Osteoblast (primary cell): ENCODE measurements at places on chromosomes 7 and 10.

- DNase-seq: no peak
- H3K4me3 ChIP-seq: no peak overlapping the region
- no peaks in the 10 kb centered on the region for H3K36me3 ChIP-seq
- H3K27ac ChIP-seq: no peak overlapping the region
- H3K27me3 ChIP-seq: no peaks in the 10 kb centered on the region
Observed at GRCh38 chr10:28012990-28013515, 14.2 kb upstream of the ODAD2 start.

DNA sequence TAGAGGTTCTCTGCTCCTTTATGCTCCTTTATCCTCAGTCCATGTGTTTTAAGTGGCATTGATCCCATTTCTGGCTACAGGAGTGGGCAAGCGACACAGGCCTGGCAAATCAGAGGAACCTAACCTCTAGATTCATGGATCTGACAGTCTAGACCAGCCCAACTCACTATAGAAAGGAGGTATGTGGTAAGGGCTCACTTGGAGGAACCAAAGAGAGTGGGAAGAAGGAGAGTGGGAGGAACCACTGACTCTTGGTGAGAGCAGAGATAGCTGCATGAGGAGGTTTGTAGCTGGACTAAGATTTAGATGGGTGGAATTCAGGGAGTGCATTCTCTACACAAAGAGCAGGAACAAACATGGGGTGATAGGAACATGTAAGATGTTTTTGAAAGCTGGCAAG, 11.6 kb upstream of the FRAT1 start:
- no peaks in the 10 kb centered on the region for H3K36me3 ChIP-seq
- DNase-seq: peak; percentile 61
- H3K27ac ChIP-seq: no peak overlapping the region

GRCh38 chr10:104331208-104331838, 6.9 kb downstream of the ITPRIP start:
- no peaks in the 10 kb centered on the region for H3K27me3 ChIP-seq
- H3K4me1 ChIP-seq: peaks cover 94% of the 10 kb centered on the region
- peaks cover 19% of the 10 kb centered on the region for H3K36me3 ChIP-seq
- DNase-seq: no peak

GRCh38 chr7:100513212-100513810, 25.7 kb upstream of the AGFG2 start:
- H3K36me3 ChIP-seq: no peaks in the 10 kb centered on the region
- H3K4me1 ChIP-seq: peaks cover 12% of the 10 kb centered on the region
- no peak overlapping the region for H3K27ac ChIP-seq
